Stimulated activated naive B cell treated with anti-CD40 and anti-IgM and Interleukin-4, amounts not matched to agents 10 μg/mL and 1 μg/mL and 100 μg/mL, for 72 hours (primary cell): ENCODE measurements at places on chromosomes 5 and 9.

GRCh38 chr9:129731477-129732085 lies 21.3 kb downstream of the PTGES start:
- no peak for DNase-seq

- DNase-seq: no peak
Measured at GRCh38 chr9:12814877-12815237, 40.0 kb downstream of the LURAP1L start.

- DNase-seq: no peak
Measured at GRCh38 chr9:111052791-111053190, 14.5 kb upstream of the LPAR1 start.

- no peak for DNase-seq
Measured at GRCh38 chr9:93661591-93661990, 85.2 kb downstream of the PHF2 start.

DNA sequence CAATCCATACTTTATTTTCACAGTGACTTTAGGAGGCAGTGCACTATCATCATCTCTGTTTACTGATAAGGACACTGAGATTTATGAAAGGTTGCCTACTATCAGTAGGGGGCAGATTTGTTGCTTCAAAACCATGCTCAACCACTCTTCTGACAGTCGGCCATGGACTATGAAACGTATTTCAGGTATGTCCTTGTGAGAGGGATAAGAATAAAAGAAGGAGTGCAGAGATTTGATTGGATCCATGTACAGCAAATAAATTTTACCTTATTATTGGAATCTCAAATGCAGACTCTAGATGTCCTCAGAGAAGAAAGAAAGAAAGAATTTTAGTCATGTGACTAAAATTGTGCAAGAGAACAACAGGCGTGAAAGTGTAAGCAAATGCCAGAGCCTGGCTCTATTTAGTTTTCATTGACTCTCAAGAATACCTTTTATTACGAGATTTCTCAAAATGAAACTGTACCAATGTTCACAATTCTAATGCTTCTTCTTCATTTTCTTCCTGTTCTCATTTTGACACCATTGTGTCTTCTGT lies 296.6 kb upstream of the RASA1 start:
- no peak for DNase-seq

DNA sequence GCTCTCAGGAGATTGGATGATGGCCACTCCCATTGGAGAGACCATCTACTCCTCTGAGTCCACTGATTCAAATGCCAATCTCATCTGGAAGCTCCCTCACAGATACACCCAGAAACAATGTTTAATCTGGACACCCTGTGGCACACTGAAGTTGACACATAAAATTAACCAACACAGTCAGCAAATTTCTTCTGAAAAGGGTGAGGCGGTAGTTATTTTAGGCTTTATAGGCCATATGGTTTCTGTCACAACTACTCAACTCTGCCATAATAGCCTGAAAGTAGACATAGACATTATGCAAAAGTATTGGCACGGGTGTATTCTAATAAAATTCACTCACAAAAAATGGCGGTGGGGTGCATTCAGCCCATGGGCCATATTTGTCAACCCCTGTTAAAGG lies 244.5 kb upstream of the VLDLR start:
- no peak for DNase-seq

DNA sequence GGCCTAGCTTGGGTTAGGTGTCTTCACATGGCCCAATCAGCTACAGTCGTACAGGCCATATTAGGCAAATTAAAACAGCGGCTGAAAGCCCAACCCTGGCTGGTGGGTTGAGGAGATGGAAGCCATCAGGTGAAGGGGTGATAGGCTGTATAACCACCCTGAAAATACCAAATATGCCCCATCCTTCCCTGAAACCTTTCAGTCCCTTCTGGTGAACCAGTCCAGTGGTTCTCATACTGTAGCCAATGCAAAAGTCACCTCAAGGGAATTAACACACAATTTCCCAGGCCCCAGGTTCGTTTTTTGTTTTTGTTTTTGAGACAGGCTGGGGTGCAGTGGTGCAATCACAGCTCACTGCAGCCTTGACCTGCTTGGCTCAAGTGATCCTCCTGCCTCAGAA lies 19.8 kb upstream of the KCNV2 start:
- DNase-seq: peak; percentile 23

DNA sequence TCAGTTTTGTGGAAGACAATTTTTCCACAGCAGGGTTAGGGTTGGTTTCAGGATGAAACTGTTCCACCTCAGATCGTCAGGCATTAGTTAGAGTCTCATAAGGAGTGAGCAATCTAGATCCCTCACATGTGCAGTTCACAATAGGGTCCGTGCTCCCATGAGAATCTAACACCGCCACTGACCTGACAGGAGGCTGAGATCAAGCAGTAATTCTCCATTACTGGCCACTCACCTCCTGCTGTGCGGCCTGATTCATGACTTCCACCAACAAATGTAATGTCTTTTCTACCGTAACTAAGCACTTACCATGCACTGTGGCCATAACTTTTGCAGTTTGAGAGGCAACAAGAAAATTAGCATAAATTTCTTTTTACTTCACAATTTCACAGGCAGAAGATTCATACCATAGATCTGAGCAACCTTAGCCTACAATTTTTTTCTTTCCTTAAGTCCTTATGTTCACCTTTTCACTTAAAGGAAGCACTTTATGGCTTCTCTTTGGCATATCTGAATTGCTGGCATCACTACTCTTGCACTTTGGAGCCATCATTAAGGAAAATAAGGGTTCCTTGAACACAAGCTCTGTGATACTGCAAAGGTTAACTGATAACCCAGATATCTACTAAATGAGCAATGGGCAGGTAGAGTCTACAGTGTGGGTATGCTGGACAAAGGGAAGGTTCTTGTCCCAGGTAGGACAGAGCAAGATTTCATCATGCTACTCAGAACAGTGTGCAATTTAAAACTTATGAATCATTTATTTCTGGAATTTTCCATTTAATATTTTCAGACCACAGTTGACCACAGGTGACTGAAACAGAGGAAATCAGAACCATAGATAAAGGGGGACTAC lies 83.0 kb upstream of the IFNK start:
- DNase-seq: no peak

DNA sequence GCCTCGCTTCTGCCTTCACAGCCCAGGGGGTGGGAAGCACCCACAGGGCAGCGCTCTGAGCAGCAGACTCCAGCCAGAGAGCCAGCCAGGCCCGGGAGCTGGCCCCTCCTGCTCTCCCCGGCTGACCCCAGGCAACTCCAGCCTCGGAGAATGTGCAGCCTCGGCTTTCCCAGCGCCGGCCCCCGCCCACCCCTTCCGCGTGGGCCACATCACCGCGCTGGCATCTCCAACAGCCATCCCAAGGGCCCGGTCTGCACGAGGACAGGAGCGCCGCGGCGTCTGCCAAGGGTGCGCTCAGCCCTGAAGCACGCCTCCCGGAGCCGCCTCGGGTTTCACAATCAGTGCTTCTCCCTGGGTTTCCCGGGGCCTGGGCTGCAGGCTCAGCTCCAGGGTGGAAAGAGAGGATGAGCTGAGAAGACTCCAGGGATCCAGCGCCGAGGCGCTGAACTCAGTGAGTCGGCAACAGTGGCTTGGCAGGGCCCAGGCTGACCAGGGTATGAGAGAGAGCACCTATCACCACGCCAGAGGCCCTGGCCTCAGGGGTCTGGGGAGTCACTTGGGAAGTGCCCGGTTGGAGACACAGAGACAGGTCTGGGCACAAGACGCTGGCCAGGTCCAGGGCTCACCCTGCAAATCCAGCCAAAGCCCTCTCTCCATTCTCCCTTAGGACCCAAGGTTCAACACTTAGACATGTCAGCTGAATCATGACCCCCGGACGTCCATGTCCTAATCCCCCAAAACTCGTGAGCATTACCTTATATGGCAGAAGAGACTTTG lies 79.6 kb downstream of the ADAMTS2 start:
- no peak for DNase-seq

GRCh38 chr5:127820910-127821553 lies 117.8 kb downstream of the CCDC192 start:
- DNase-seq: no peak

- no peak for DNase-seq
Measured at GRCh38 chr9:76704593-76705204, 59.5 kb upstream of the PCA3 start.

GRCh38 chr5:169906745-169907649 lies 73.3 kb downstream of the INSYN2B start:
- DNase-seq: no peak

DNA sequence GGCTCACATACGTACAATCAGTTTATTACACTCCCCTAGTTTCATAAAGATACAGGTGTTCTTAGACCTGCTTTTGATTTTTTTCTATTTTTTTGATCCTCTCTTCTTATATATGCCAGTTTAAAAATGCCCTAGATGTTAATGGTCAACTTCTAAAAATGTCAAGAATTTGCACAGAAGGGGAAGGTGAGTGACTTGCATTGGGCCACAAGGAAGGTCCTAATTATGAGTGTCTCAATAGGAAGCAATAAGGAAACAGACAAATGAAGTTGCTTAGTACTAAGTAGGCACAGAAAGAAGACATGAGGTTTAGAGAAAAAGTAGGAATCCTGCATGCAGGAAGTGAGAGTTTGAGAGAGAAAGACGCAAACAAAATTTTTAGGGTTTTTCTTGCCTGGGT lies 3.2 kb upstream of the CCDC171 start:
- no peak for DNase-seq

DNA sequence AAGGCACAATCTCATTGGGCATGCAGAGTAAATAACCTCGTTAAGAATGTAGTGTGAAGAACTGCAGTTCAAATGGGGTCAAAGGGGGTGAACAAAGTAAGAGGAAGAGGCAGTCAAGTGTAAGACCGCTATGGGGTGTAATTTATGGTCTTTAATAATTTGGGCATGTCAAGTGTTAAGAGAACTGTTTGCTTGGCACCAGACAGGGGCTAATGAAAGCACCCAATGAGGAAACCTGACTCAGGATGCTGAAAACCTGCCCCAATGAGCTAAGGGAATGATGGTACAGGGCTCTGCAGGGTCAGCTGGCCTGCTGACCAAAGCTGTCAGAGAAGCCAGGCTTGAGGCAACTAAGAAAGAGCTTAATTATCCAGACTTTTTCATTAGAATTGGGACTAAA lies 368.1 kb downstream of the DTWD2 start:
- DNase-seq: no peak

DNA sequence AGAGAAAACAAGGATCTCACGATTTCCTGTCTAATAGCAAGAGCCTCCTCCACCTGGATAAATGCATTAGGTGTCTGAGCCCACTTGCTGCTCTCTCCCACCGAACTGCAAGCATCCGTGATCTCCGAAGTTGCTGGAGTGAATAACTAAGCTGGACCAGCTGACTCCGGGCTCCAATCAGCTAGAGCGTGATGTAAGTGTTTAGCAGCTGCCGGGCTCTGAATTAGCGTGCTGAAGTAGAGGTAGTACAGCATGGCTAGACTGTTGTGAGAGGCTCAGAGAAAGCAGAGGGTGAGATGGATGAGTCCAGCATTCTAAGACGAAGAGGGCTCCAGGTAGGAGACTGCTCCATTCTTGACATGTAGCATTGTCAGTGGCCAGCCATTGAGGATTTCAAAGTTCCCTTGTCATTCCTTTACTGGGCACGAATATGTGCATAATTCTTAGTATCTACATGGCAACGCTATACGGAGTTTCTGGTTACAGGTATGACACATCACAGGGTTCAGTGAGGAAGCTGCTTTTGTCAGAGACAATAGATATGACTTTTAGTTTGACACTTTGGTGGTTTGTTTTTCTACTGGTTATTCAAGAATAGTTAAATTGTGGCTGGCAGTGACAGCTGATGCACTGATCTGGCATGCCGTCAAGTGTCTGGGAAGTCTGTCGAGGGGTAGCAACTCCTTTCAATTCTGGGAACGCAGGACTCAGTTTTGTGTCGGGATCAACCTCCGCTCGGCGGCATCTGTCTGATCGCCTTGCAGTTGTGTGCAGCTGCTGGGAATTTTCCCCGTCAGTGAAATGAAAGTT lies 232.6 kb downstream of the MAST4 start:
- peak; percentile 26 for DNase-seq

DNA sequence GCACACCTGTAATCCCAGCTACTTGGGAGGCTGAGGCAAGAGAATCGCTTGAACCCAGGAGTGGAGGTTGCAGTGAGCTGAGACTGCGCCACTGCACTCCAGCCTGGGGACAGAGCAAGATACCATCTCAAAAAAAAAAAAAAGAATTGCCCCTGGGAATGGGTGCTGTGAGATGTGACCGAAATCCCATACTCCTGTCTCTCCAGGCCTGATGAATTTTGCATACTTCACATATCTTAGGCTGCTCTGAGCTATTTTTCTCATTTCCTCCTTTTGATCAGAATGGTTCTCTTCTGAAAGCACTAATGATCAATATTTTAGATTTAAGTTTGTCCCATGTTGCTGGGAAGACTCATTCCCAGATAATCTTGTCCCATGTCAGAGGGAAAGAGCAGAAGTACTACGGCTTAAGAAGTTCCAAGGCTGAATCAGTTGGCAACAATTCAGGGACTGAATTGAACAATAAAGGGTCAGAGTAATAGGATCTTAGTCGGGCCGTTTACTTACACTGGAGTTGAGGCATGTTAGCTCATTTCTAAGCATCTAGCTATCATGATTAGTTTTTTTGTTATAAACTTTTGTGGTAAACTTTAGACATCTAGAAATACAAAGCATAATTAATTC lies 44.2 kb upstream of the TENT2 start:
- no peak for DNase-seq

DNA sequence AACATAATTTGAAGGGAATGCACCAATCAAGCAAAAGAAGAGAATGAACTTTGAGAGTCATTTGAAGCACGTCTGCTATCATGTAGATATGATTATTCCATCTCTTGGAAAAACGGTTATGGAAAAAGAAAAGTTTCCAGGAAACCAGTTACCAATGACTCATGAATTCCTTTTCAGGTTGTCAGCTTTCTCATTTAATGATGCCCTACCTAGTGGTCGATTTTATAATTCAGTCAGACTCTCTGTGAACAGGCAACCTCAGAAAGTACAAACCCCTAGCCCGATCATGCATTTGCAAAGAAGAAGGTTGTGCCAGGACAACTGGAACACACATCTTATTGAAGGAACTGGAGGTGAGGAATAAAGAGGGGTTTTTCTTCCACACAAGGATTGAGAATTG lies 355.1 kb upstream of the GRIA1 start:
- DNase-seq: no peak

DNA sequence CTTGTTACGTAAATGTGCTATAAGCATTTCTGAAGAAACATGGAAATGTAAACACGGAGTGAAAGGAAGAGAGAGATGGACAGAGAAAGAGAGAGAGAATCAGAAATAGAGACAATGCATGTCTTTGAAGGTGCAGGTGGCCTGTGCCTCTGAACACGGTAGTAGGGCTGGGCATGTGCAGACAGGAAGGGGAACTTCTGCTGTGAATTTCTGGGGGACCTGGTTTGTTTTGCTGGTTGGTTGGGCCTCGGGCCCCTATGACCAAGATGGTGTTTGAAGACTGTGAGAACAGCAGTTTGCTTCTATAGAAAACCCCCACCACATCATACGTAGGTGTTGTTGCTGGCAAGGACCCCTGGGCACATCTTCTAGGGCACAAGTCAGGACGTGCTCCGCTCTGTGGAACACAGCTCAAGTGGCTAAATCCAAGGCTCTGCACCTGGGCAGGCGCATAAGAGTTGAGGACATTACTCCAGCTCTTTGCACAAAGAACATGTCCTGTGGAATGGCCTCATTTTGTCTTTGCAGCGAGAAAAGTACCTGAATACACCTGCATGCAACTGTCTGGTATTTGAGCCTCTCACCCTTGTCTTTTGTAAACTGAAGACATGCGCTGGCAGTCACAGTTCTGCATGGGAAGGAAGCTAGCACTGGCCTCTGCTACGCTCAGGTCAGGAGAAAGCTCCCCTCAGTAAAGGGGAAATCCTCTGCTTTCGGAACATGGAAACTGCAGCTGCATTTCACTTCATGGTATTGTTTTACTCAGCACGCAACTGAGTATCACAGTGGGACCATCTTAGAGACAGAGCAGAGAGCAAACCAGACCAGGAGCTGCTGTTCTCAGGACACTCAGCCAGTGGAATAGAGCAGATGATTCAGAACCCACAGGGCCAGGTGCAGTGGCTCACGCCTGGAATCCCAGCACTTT lies 2.7 kb downstream of the OR2V2 start:
- no peak for DNase-seq
